ENCODE measurements at places on chromosomes 7 and 10.
A peak's percentile ranks its signal among the peaks of the same experiment; 100 is the strongest.

- DNase-seq = no peak
Observed at GRCh38 chr10:119208553-119208940, 1.2 kb downstream of the GRK5 start.

GRCh38 chr7:74029089-74029785 lies 1.3 kb downstream of the ELN start:
- no peak for DNase-seq

GRCh38 chr7:33669251-33669670 lies 236.1 kb upstream of the BMPER start:
- DNase-seq = no peak

GRCh38 chr7:665736-666453 lies 60.6 kb upstream of the DNAAF5 start:
- DNase-seq = no peak

GRCh38 chr10:131093795-131094366 lies 217.6 kb downstream of the TCERG1L start:
- no peak for DNase-seq

GRCh38 chr7:16562456-16563220 lies 36.0 kb downstream of the LRRC72 start:
- no peak for DNase-seq

DNA sequence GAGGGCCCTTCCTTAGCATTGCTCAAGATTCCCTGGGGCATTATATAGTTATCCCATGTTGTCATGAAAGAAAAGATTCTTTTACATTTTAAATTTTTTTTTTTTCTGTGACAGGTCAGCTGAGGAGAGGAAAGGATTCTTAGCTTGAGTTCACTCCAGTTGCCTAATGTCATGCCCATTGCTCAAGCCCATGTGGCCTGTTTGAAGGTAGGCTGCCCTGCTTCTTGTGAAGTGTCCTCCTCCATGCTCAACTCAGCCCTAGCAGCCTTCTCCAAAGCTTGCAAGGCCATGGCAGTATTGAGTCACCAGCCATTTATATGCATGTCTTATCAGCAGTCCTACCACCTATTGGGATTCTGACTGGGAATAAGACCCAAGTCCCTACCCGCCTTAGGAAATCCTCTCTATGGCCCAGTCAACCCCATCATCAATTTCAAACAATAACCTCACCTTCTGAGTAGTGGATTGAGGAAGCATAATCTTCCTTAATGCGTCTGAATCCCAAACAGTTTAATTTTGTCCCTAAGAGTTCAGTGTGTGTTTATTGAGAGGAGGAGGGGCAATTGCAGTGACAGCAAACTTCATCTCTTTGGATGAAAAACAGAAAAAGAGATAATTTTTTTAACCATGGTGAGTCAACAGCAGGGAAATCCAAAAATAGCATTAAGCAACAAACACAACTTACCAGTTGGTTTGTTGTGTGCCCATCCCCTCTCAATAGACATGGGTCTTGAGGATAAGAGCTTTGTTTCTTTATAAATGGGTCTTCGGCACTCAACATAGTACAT lies 38.6 kb upstream of the WASL start:
- DNase-seq = no peak

GRCh38 chr7:24821045-24821753 lies 63.9 kb upstream of the GSDME start:
- DNase-seq = peak; percentile 94

GRCh38 chr7:124364283-124364682 lies 331.4 kb upstream of the TMEM229A start:
- no peak for DNase-seq

GRCh38 chr10:132096863-132097478 lies 31.2 kb downstream of the JAKMIP3 start:
- no peak for DNase-seq

DNA sequence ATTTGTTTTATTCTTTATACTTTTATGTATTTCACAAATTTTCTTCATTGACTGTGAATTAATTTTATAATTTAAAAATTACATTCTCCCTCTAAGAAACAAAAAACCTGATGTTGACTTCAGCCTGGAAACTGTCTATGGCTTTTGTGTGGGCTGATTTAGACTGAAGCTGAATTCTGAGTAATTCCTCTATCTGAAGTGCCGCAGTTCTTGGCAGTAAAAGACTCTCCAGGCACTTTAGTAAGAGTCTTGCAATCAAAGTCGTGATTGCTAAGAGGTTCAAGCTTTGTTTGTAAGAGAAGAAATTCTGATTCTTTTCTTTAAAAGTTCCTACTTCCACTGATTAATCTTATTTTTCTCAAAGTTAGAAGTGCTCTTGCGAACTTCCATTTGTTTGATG lies 3.4 kb upstream of the CEP41 start:
- DNase-seq = no peak

GRCh38 chr10:48946332-48946731 lies 6.7 kb upstream of the LRRC18 start:
- DNase-seq = no peak

- no peak for DNase-seq
Observed at GRCh38 chr7:81190997-81191768, 272.3 kb upstream of the SEMA3C start.

DNA sequence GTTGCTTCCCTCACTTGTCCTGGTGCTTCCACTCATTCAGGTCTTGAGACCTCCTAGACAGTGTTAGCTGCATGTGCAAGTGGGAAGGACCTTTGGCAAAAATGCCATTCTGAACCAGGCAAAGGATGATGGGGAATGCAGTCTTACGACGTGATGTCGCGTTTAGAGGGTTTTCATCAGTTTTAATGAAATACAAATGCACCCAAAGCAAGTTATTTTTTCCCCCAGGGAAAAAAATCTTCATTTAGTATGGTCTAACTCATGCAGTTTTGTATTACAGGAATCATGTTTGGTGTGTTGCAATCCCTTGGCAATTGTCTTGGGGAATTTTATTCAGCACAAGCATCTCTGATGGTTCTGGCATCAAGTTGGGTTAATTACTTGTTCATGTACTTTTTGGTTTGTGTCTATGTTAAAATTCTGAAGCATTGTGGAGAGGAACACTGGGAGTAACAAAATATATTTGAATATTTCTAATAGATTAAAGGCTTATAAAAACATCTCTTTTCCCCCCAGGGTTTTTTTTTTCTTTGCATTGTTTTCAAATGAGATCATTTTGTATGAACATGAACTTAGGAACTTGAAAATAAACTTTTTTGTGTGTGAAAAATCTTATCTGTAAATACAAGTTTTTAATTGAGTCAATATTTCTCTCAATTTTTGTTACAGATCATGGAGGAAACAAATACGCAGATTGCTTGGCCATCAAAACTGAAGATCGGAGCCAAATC lies 188.9 kb downstream of the BICC1 start:
- no peak for DNase-seq

GRCh38 chr7:29926216-29926615 lies 63.4 kb downstream of the SCRN1 start:
- DNase-seq = no peak

GRCh38 chr7:55538538-55538937 lies 33.8 kb downstream of the VOPP1 start:
- no peak for DNase-seq

GRCh38 chr7:123666492-123666891 lies 10.8 kb downstream of the LMOD2 start:
- no peak for DNase-seq

GRCh38 chr7:38798552-38799267 lies 110.3 kb downstream of the VPS41 start:
- DNase-seq = no peak

DNA sequence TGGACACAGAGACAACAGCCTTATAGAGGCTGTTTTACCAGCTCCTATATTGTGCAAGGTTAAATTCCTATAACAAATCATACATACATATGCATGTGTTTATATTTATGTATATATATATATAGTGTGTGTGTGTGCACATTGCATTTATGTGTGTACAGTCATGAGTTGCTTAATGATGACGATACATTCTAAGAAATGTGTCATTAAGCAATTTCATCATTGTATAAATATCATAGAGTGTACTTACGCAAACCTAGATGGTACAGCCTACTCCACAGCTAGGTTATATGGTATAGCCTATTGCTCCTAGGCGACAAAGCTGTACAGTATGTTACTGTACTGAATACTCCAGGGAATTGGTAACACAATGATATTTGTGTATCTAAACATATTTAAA lies 30.1 kb upstream of the TNKS2 start:
- DNase-seq = no peak

GRCh38 chr7:24754906-24755506 lies 2.3 kb downstream of the GSDME start:
- DNase-seq = no peak

DNA sequence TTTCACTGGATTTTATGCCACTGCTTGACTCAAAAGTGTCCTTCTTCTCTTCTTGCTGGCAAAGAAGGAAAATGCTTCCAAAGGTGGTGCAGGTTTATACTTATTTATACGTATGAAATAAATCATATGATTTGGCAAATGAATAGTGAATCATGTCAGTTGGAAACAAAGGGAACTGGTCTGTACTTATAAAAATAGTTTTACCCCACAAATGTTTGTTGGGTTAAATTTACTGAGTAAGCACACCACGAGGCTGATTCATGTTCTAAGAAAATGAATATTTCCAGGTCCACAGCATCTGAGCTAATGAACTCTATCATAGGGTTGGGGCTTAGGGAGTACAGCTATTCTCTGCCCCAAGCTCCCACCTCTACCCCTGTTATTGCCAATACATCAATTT lies 232.2 kb downstream of the TRIL start:
- no peak for DNase-seq

DNA sequence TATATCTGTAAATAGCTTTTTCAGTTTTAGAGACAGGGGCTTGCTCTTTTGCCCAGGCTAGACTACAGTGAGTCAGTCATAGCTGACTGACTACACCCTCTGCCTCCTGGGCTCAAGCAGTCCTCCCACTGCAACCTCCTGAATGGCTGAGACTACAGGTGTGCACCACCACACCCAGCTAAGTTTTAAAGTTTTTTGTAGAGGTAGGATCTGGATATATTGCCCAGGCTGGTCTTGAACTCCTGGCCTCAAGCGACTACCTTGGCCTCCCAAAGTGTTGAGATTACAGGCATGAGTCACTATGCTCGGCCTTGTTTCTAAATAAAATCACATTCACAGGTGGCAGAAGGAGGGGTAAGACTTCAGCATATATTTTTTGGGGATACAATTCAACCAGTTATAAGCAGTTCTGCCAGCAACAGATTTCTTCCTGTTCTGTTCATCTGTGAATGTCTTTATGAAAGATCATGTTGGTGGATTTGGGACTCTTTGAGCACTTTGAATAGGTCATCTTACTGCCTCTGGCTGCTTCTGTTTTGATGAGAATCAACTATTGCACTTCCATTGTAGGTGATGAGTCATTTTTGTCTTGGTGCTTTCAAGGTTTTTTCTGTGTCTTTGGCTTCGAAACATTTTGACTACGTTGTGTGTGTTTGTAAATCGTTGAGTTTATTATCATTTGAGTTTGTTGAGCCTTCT lies 15.7 kb downstream of the RBM33 start:
- no peak for DNase-seq

DNA sequence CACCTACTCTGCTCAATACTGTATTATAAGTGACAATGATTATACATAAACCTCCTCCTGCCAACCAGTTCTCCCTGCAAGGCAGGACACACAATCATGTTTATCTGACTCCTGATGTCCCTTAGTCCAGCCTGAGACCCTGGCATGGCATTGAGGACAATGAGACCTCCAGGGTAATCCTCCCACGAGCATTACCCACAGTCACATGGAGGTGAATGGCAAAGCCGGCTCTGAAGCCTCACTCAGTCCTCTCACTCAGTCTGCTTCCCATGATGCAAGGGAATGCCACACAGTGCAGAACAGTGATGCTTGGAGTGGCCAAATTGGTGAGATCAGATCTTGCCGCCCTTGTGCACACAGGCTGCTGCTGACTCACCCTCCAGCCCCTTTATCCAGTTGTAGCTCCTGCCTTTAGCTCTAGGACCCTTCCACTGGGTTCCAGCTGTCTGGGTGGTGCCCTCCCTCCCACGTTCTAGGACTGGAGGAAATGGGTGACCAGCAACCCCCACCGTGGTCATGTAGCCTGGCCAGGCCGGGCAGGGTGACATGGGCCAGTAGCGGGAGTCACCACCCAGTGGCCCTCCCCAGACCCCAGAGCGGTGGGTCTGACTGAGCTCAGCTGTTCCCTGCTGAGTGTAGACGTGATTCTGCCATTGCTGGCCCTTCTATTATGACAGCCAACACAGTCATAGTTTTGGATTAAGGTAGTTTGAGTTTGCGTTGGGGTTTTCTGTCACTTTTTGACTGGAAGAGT lies 5.5 kb upstream of the ADCY1 start:
- DNase-seq = no peak

- DNase-seq = no peak
Observed at GRCh38 chr10:1243486-1244234, 187.5 kb downstream of the WDR37 start.

DNA sequence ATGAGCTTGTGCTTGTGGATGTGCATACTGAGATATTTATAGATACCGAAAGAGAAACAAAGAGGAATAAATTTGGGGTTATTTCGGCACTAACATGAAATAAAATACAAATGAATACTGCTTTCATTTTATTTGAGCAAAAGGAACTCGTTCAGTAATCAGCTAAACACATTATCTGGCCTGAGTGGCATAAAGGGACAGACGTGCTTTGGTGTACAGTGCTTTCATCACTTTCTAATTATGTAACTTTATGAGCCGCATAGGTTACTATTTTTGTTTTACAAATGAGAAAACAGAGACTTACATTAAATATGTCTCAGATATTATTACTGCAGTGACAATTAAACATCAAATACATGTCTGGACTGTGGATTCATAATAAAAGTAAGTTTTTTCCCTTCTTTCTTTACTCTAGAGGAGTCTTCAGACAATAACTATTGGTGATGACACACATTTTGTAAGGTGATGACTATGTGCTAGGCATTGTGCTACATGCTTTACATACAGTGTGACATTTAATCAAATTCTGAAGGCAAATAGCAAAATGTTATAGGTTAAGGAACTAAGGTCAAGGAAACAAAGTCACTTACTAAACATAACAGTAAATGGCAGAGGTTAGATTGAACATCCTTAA lies 503.3 kb downstream of the SORCS1 start:
- DNase-seq = no peak
